ENCODE measurements at places on chromosomes 4 and X.
A peak's percentile ranks its signal among the peaks of the same experiment; 100 is the strongest.

DNA sequence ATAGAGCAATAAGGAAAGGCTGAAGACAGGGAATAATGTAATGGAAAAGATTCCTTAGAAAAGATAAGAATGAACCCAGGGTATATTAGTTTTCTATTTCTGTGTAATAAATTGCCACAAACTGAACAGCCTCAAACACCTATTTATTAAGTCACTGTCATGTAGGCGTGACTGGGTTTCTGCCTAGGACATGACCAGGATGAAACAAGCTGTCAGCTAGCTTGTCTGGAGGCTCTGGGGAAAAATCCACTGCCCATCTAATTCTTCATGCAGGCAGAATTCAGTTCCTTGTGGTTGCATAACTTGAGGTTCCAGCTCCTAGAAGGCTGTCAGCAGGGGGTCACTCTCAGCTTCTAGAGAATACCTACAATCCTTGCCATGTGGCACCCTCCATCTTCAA, 277.7 kb downstream of the TMA16 start:
- DNase-seq, result no peak

GRCh38 chrX:128897621-128898020, 625.7 kb downstream of the SMARCA1 start:
- DNase-seq, result no peak

- DNase-seq, result no peak
These were observed 36.8 kb upstream of the NAP1L5 start for GRCh38 chr4:88734403-88734949.

DNA sequence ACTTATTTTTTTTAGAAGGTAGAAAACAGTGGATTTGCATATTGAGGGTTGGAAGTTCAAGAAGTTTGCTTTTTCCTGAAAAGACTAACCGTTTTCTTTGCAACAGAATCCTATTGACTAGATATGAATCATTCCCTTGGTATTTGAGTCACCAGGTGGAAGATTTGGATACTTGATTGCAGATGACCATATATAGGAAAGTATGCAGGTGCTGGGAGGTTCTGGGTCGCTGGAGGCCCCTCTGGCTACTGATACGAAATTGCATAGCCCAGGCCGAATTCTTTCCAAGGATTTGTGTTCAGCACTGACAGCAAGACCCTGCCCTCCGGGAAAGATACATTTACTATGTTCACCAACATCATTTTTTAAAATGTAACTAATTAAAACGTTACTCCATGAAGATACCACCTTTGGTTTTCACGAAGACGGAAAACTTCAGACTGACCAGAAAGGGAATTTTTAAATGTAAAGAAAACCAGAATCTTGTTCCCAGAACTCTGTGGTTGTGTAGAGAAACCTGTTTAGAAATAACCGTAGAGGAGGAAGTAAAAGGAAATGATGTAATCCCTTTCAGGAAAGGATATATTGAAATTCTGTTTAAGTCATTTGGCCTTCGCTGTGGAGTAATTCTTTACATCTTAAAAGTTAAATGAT, 946 bp downstream of the ANXA3 start:
- DNase-seq, result peak; percentile 47

GRCh38 chr4:23903859-23904438, 14.1 kb upstream of the PPARGC1A start:
- no peak for DNase-seq

- peak; percentile 15 for DNase-seq
These were observed 26.6 kb upstream of the MAN2B2 start for GRCh38 chr4:6548201-6548881.

DNA sequence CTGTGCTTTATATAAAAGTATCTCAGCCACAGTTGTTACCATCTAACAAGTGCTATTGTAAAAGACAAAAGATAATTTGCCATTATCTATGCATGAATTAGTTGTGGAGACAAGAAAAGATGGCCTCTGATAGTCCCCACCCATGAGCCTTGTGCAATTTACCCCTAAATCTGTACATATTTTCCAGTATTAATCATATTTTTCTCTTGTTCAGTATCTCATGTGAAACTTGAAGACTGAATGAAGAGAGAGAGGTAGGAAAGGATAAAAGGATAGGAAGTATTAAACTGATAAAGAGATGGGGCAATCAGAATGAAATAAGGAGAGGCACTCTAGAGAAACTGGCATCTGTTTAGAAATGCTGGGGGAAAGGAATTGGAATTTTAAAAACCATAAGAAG, 3.7 kb downstream of the MYOZ2 start:
- no peak for DNase-seq

DNA sequence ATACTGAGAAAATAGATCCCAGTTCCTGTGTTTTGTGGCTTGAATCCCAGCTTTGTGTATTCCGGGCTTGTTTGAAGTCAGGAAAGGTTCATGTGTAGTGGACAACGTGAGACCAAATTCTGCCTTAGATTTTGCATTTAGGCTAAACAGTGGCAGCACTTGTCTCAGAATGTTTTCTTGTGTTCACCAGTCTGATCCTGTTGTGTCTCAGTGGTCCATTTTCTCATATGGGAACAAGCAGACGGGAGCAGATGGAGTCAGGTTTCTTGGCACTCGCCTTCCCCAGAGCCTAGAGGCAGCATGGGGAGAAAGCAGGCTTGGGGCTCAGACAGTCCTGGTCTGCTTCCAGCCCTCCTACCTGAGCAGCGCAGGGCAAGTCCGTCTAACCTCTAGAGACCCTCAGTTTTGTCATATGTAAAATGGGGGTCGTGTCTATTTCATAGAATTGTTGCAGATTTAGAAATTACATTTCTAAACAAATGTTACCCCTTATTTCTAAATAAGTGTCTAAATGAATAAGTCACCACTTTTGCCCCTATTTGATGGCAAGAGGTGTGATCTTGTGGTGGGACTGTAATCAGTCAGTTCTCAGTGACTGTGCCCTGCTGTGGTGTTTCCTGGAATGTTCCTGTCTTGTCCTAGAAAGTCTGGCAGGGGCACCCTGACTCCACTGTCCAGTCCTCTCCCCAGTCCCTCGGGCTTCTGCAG, 28.3 kb upstream of the MSANTD1 start:
- no peak for DNase-seq

- no peak for DNase-seq
These were observed 1102.0 kb downstream of the C4orf33 start for GRCh38 chr4:130197946-130198345.

DNA sequence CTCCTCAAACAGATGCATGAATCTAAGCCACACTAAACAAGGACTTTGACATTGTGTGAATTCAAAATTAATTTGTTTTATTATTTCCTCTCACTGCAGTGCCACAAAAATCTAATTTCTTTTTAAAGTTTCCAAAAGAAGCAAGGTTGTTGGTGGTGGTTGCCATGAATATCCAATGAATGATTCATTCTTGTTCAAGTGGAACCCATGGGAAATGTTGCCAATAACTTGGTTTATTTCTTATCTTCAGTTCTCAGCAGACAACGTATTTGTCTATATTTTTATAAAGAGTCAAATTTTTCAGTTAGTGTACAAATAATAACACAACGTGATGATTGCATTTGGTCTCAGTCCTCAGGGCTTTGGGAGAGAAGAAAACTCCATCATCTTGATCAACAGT, 309.4 kb upstream of the NOCT start:
- DNase-seq, result no peak

DNA sequence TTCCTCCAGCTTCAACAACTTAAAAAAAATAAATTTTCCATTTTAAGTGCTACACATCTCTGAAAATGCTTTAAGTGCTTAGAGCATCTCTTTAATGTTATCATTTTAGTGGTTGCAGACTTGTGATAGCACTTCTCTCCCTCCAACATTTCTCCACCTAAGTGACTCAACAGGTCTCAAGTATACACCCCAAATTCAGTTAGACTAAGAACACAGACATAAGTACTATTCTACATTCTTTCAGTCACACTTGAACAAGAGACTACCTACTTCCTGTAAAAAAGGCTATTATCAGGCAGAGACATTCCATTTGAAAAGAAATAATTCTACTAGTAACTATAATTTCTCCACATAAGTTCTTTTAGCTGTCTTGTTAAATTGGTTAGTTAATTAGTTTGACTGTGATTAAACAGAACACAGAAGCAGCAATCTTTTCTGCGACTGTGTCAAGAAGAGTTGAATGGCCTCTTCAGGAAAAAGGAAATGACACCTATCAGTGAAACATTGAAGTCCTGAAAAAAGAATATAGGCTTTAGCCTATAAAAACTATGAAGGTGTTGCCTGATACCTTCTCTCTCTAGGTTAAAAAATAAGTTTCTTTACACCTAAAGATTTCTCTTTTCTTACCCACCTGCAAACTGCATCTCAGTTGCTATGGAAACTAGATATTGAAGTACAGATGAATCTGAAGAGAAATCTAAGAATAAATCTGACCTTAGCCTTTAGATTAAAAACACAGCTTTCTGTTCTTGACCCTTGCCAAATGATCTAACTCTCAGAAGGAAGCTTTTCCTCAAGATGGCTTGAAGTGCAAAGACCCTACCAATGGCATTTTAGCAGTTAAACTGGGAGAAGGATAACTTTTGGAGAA, 18.0 kb downstream of the NAF1 start:
- no peak for DNase-seq

GRCh38 chr4:85548116-85548515, 73.2 kb downstream of the ARHGAP24 start:
- DNase-seq, result no peak

DNA sequence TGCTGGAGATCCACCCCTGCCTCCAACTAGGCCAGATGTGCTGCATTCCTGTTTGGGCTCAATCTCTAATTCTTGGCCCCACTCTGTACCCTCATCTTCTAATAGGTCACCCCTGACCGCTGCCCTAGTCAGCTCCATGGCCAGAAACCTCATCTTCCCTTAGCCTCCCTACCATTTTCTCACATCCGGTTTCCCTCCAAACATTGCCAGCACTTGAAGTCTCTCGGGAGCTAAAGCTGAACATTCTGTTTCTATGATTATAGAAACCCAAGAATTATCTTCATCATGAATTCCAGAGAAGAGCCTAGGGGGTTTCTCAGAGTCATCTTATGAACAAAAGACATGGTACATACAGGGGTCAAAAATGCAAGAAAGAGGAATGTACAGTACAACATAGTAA, 179.7 kb downstream of the AMELX start:
- DNase-seq, result no peak

- no peak for DNase-seq
These were observed 35.4 kb upstream of the UGT2A3 start for GRCh38 chr4:68987007-68987406.

DNA sequence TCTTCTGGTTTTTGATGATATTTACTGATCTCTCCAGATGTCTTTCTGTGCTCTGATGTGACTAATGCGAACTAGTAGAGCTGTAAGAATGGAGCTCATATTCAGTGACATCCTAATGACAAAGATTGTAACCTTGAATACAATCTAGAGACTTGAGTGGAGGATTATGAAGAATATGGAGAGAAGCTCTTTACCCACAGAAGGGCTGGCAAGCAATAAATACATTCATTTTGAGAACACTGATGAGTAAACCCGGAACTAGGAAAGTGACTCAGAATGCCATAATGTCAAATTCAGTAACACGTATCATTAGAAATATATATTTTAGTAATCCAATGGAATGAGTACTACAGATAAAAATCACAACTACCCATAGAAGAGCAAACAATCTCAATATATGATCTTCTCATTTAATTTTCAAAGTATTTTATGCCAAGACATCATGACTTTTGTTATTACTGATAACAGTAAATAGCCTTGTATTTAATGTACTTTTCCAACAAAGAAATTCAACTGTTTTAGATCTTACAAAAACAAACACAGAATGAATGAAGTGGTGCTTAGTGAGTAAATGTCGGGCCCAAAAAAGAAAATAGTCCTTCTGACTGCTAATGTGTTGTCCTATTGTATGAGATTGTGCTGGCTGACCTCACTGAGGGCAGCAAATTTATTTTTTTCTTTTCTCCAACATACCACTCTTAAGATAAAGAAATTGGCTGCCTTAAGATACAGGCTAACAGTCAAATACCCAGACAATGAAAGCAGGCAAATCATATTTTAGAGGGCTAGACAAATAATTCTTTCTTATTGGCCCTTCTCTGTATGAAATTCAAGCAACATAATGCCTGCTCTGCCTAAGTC, 49.2 kb upstream of the HDAC8 start:
- no peak for DNase-seq

DNA sequence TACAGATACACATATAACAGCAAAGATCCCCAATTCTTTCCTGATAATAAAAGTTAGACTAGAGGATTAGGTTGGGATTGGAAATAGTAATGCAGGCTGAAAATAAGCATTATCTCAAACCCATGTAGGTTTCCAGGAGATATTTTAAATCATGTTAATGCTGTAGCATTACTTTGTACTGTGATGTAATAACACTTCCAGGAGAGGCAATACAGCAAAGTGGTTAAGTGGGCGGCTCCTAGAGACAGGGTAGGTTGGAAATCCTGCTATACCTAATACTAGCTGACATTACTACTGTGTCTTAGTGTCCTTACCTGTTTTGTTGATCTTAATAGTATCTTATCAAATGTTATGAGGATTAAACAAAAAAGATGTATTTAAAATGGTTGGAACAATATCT, 9.6 kb downstream of the PAICS start:
- DNase-seq, result no peak

DNA sequence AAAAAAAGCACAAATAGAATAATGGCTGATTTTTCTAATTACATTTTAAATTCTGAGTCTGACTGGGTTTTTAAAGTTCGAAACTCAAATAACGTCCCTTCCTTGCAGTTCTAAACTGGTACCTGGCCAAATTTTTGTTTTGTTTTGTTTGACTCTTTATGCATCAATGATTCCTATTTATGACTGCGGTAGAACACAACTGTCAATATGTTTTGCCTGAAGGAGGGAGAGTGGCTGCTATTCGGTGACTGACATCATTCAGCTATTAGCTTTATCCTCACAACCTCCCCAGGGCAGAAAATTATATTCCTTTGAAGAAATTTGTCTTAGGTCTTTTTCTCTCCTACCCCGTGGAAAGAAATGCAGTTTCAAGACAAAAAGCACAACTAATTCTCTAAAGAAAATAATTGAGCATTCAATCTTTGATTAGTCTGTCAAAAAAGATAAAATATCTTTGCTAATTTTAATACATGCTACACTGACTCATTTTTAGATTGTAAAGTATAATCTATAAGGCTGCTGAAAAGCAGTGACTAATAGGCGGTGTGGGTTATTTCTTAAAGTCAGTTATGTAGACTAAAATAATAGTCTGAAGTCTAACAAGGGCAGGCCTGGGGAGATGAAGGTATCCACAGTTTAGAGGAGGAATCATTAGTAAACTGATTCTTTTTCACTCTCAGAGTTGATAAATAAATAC, 61.9 kb downstream of the TMEM150C start:
- no peak for DNase-seq

GRCh38 chrX:133213117-133213516, 5.0 kb downstream of the TFDP3 start:
- DNase-seq, result no peak

DNA sequence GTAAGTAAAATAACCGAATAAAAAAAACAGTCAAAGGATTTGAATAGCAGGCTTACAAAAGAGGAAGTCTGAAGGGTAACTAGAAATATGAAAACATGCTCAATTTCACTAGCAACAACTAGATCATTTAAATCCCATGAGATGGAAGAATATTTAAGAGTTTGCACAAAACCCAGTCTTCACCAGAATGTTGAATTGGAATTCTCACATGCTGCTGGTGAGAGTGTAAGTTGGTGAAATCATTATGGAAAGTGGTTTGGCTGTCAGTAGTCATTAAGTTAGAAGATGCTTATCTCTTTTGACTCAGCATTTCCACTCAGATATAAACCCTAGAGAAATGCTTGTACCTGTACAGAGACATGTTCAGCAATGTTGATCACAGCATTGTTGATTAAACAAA, 110.1 kb downstream of the PGRMC2 start:
- no peak for DNase-seq

GRCh38 chrX:23643020-23643419, 24.3 kb upstream of the PRDX4 start:
- no peak for DNase-seq

Data from umbilical cord (tissue), 2 donors.